ENCODE measurements at places on chromosomes 3 and 15.

- no peak for DNase-seq
These were observed 143.5 kb upstream of the LPP start for GRCh38 chr3:188010478-188010877.

GRCh38 chr15:50825946-50826345 lies 60.4 kb upstream of the SPPL2A start:
- no peak for DNase-seq

DNA sequence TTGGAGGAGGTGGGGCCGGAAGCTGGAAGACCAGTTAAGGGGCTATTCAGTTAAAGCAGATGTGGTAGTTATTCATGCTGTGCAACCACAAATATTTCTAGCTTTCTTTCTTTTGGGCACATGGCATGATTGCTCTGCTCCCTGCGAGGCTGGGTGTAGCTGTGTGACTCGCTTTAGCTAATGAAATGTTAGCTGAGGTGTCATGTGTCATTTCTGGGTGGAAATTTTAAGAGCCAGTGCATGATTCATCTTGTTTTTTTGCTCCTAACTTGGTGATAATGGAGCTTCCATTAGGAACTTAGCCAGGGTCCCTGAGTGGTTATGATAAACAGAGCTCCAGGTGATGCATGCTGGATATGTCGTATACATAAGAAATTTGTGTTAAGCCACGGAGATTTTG lies 300.6 kb downstream of the SATB1 start:
- DNase-seq = no peak

DNA sequence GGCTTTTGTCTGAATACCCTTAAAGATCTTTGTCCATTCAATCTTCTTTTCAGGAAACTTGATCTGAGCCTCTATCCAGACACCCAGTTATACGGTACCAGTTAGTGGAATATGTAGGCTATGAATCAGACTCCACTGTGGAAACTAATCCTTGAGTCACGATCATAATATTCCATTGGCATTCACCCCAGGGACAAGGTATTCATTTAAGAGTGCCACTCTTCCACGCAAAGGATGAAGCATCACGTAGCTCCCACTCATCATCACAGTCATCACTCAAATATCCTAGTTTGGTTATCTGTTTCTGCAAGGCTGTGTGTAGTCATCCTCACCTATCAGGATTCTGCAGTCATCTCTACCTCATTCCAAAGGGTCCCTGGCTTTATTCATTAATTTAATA lies 85.6 kb downstream of the NEDD4 start:
- DNase-seq = no peak

DNA sequence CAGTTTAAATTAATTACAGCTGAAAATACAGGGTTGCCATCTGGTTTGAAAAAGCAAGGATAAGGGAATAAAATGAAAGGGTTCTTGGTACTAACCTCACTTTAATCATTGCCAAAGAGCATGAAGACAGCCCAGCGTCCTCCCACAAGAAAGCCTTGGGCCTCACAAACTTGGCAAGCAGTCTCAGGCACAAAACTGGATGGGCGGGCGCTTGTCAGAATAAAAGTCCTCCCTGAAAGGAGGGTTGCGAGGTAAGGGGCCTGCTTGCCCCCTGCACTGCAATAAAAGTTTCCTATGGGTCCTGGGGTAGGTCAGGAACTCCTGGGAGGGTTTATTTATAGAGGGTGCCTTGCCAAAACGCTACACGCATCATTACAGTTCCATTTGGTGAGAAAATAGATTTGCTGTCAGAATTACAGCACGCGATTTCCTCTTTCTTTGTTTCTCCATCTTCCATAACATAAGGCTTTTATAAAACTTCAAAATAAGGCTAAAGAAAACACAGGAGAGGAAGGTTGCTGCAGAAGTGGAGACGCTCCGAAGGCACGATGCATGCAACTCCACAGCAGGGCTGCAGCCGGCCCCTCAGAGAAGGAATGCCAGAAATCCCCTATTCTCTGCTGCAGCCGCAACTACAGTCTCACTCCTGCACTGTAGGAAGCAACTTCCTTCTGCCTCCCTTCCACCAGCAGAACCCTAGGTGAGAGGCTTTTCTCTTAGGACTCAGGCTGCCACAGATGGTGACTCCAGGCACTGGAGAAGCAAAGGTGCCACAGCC lies 61.3 kb downstream of the VGLL4 start:
- DNase-seq = no peak

DNA sequence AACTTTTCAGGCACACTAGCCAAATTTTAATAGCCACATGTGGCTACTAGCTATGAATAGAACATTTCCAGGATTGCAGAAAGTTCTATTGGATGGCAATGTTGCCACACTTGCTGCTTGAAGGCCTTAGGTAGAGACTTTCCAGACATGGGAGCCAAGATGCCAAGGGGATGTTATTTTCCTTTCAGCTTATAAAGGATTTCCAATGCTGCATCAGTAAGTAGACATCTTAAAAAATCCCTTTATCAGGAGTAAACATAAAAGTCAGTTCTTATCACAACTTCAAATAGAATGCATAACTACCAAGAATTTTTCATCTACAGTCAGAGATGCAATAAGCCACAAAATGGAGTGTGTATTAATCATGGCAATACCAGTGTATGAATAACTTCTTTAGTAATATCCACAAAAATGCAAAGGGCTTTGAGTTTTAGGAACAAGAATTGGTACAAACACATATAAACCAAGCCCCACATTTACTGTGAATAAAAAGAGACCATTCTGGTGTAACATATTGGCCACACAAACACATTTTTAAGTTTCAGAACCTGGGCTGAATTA lies 457.1 kb upstream of the ADAMTS9 start:
- no peak for DNase-seq

DNA sequence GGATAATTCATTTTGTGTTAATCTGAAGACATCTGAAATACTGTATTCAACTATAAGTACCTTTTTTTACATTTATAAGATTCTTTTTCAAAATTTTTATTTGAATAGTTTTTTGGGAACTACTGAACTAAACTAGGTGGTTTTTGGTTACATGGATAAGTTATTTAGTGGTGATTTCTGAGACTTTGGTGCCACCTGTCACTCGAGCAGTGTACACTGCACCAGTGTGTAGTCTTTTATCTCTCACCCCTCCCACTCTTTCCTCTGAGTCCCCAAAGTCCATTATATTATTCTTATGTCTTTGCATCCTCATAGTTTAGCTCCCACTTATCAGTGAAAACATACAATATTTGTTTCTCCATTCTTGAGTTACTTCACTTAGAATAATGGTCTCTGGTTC lies 57.6 kb downstream of the CD86 start:
- DNase-seq = no peak

- DNase-seq = no peak
These were observed 2.5 kb downstream of the MOBP start for GRCh38 chr3:39469945-39470344.

GRCh38 chr3:124318656-124319055 lies 326.7 kb upstream of the ROPN1 start:
- DNase-seq = no peak

DNA sequence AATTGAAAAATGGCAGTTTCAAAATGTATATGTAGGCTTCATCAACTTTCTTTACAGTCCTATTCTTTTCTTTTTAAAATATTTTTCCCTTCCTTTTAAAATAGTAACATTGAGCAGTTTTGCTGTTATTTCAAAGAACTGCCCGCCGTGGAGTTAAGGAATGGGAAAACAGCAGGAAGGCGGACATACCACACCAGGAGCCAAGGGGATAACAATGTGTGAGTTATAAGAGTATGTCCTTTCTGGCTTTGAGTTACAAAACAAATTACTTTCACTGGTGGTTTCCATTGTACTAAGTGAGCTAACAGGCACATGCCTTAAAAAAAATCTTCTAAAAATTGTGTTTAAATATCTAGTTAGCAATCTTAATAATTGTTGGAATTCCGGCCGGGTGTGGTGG lies 37.4 kb upstream of the FBXL22 start:
- no peak for DNase-seq

All from ecto neural progenitor cell (in vitro differentiated cells).